ENCODE measurements at places on chromosomes 3 and 15.

- no peak for DNase-seq
Observed at GRCh38 chr15:90126596-90127435, 24.5 kb upstream of the IDH2 start.

DNA sequence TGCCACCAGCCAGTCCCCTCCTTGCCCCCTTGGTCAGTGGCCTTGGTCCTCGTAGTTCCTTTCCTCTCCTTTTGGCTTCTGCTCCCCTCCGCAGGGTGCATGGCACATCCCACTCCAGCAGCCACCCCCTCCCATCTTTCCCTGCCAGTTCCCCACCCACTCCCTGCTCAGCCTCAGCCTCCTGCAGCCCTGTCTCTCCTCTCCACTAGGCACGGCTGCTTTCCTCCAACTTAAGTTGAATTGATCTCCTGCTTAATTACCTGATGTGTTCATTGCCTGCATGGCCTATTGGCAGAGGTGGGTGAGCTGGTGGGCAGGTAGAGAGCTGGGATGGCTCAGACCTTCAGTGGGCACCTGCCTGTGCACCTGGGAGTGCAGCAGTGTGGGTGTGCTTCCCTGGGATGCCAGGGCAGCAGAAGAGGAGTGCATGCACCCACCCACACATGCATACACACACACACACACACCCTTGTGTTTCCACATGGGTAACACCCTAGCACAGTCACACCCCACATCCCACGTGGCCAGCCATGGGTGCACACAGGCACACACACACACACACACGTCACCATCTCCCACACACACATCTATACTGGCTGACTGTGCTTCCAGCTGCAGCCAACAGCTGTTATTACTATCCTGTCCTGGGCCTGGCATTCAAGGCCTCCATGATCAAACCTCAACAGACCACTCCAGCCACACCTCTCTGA is 30.9 kb downstream of the C3orf18 start:
- no peak for DNase-seq

- no peak for DNase-seq
Observed at GRCh38 chr15:100713163-100713867, 110.9 kb downstream of the ASB7 start.

GRCh38 chr15:45481135-45481534 is 41.4 kb downstream of the SLC30A4 start:
- DNase-seq = no peak

GRCh38 chr3:31813686-31814085 is 167.4 kb downstream of the OSBPL10 start:
- DNase-seq = no peak

DNA sequence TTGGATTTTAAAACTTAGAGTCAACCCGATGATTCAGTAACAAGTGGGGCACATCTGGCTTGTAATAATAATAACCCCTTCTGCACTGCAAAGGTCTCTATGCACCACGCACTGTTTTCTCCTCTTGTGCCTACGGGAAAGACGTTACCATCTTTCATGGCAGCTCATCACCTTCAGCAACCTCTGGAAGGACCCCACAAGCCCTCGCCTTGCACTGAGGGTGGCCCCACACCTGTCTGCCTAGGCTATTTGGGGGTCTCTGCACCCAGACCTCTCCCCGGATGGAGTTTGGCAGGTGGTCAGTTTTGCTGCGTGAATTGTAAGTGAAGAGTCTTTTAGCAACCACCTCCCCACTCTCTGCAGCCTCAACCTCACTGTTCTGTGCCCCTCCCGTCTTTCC is 138.6 kb upstream of the MEF2A start:
- no peak for DNase-seq

DNA sequence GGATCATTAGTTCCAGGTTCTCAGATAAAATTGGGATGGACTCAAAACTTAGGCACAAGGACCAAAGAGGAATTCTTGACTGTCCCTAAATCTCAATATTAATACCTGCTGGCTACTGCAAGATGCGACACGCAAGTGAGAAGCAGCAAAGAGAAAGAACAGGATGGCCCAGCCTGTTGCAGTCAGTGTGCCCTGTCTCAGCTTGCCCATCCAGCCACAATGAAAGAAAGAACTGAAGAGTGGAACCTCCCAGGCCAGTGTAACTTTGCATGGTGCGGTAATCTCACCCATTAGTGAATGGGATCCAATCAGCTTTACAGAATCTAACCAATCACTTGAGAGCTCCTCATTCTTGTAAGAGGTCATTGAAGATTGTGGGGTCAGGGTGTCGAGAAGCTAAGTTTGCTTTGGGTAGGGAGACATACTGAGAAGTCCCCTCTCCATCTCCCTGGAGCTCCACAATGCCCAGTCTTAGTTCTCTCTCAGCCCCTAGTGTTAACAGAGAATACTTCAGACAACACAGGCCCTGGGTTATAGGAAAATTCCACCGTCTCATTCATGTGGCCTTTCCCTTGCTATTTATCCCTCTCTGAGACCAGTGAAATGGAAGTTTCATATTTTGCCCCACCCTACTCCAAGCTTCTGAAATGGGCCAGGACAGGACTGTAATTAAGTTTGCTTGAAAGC is 3.2 kb upstream of the SLC9A9 start:
- DNase-seq = no peak

- no peak for DNase-seq
Observed at GRCh38 chr3:176275538-176275937, 921.7 kb downstream of the TBL1XR1 start.

Data from HFF-Myc (cell line).